ENCODE measurements at places on chromosomes 5 and 9.

GRCh38 chr5:93674866-93675459 lies 66.4 kb downstream of the POU5F2 start:
- DNase-seq: no peak

- DNase-seq: no peak
Observed at GRCh38 chr9:94639061-94639998, at the start of gene FBP1. TSS of gene FBP1 (minus strand) at chr9:94639518. CDS start at chr9:94639310, 208 bp downstream.

GRCh38 chr5:140041492-140042392 lies 1.4 kb downstream of the NRG2 start:
- DNase-seq: peak; percentile 66

DNA sequence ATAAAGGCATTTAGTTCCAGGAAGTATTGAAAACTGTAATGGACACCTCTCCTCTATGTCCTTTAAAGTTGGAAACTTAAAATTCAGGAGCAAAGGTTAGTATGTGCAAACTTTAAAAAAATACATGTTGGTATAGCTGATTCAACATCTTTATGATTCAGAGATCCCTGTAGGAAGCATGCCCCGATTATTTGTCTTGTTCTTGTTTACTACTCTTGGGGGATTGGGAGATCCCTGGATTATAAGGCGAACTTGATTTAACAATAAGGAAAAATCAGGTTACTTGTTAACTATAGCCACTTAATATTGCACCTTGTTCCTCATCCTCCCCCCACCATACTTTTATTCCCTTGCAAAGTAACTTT lies 1.7 kb downstream of the F2RL1 start:
- DNase-seq: no peak

- no peak for DNase-seq
Observed at GRCh38 chr5:122639864-122640263, 135.0 kb upstream of the SNX2 start.

DNA sequence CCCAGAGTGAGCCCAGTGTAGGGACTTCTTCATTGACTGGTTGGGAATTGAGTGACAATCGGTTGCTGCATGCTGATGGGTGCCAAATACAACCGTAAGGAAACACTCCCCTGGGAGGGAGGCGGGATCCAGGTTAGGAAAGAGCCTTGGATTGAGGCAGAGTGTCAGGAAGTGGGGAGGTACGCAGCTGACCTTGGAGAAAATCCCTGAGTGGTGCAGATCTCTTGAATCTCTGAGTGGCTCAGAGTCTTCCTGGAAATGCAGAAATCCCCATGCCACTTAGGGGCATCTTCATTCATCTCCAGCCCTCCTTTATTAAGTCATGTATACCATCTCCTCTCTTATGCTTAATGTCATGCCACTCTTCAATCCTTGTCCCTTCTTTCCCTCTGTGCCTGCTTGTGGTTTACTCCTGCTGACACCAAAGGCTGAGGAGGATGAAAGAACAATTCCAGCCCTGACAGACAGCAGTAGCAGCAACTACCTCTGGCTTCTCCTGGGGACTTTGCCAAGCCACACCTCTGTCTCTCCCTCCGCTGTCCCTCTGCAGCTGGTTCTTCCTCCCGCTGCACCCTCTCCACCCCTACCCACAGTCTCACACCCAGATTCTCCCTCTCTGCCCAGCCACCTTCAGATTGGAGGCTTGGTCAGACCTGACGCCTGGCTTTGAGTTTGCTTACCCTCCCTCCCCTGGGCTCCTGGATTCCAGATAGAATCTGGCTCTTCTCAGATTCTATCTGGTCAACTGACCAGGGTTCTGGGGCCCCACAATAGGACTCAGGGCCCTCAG lies 14.1 kb upstream of the LCP2 start:
- no peak for DNase-seq

- DNase-seq: no peak
Observed at GRCh38 chr9:89071591-89071990, 80.3 kb downstream of the S1PR3 start.

GRCh38 chr9:23752859-23753258 lies 73.2 kb downstream of the ELAVL2 start:
- DNase-seq: no peak

- DNase-seq: no peak
Observed at GRCh38 chr5:14172149-14172795, 29.1 kb downstream of the TRIO start.

DNA sequence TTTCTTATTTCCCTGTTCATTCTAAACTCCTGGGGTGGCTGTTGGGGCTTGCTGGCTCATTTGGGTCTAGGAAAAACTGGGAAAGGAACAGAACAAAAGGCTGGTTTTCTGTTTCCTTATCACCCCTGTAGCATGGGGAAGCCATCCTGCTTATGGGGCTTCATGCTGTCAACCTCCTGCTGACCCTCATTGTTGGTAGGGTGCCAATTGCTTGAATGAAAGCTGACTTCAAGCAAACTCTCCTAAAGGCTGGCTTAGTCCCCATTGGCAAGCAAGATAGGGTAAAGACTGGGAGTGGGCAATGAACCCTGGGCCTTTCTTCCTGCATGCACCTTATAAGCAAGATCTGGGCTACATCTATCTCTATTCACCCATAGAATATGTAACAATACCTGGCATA lies 511.6 kb downstream of the DMAC1 start:
- DNase-seq: no peak

DNA sequence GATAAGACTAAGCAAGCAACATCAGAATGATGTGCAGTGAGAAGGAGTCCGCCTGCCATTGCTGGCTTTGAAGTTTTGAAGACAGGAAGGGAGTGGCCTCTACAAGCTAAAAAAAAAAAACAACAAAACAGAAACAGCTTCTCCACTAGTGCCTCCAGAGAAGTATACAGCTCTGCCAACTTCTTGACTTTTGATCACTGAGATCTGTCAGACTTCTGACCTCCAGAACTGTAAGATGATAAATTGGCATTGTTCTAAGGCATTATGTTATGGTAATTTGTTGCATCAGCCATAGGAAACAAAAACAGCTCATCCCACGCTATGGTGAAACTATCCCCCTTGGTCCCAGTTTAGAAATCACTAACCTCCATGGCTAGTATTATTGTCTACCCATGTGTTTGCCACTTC lies 131.0 kb upstream of the VCAN start:
- DNase-seq: no peak

DNA sequence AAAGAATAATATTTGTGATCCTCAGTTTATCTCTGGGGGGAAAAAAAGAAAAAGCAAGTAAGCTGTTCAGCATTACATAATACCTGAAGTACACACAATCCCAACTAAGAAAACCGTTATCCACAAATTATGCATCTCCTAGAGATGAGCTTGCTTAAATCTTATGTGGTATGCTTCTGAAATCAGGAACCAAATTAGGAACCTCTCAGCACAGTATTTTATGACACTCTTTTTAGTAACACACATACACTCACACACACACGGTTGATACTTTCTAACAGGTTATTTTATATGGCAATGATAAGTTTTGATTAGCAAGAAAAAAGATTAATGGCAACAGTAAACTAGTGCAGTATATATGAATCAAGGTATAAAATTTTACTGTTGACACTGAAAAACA lies 1.2 kb upstream of the ZNF510 start:
- no peak for DNase-seq

DNA sequence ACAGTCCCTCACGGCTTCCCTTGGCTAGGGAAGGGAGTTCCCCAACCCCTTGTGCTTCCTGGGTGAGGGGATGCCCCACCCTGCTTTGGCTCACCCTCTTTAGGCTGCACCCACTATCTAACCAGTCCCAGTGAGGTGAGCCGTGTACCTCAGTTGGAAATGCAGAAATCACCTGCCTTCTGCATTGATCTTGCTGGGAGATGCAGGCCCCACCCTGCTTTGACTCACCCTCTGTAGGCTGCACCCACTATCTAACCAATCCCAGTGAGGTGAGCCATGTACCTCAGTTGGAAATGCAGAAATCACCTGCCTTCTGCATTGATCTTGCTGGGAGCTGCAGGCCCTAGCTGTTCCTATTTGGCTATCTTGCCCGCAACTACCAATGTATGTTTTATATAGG lies 44.7 kb downstream of the CCL28 start:
- DNase-seq: no peak

DNA sequence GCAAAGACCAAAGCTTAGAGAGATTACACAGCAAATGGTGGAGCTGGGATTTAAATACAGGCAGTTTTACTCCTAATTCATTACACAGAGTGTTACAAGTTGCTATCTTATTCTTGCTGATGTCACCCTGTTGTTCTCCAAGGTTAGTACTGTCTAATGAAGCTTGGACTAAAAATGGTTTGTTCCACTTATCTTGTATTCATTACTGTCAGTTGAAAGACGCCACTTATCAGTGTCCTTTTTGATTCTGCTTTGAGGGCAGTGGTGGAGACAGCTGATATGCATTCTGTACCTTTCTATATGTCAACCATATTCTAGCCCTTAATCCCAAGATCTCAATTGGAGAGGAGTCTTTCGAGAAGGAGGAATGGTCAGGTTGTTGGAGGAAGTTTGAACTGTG lies 14.0 kb upstream of the DENND4C start:
- no peak for DNase-seq

DNA sequence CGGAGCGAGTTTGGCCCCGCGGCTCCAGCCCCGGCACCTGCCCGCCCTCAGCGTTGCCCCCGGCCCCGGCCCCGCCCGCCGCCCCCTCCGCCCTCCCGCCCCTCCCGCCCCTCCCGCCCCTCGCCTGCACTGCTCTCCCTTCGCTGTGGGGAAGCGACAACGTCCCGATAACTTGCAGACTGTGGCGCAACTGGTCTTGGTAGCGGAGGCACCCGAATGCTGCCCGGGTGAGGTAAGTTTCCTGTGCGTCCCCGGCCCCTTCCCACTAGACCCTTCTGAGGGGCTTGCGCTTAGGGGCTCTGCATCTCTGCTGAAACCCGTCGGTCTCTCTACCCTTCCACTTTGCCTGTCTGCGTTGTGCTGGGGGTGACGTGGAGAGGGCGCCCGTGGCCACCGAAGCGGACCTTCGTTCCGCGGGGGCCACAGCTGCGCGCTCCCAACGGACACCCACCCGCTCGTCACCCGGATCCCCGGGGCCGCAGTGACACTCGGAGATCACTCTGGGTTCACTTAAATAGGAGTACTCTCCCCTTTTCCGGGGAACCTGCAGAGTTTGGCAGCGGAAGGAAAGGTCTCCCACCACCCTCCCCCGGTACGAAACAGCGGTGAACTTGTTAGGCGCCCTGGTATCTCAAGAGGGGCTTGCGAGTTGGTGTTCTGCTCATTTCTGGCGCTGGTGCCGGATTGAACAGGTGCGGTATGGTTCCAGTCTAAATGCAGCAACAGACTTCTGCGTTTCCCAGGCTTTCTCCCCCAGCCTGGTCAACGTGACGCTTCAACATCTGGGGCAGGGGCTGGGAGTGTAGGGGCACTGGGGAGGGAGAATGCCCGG lies 707 bp downstream of the PIP5K1B start:
- no peak for DNase-seq

DNA sequence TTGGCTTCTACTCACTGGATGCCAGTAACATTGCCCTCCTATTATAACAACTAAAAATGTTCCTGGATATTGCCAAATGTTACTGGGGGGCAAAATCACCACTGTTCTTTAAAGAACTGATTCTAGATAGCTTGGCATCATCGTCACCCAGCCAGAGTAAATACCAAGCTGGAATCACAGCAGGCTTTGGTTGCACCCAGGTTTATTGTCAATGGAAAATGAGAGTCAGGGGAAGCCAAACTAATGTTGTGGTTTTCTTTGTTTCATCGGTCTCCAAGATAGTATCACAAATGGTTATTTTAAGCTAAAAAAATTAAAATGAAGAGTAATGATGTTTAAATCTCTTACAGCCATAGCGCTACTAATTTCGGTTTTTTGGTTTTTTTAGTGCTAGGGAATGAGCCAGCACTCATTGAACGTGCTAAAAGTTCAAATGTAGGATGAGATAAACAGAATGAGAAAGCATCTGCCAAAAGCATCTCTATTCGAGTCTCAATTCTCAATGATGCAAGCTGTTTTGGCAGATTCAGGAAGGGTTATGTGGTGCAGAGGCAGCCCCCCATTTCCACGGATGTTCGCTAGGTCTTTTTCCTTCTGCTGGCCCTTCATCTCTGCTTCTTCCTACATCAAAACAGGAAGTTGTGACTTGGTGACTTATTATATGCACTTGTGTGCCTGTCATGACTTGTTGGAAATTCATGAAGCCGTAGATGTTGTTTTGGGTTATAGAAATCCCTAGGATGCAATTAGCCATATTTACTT lies 558.0 kb downstream of the EBF1 start:
- no peak for DNase-seq

GRCh38 chr9:129981180-129981907 lies 61.6 kb downstream of the FNBP1 start:
- no peak for DNase-seq

- no peak for DNase-seq
Observed at GRCh38 chr5:150851039-150851438, 4.7 kb downstream of the IRGM start.

DNA sequence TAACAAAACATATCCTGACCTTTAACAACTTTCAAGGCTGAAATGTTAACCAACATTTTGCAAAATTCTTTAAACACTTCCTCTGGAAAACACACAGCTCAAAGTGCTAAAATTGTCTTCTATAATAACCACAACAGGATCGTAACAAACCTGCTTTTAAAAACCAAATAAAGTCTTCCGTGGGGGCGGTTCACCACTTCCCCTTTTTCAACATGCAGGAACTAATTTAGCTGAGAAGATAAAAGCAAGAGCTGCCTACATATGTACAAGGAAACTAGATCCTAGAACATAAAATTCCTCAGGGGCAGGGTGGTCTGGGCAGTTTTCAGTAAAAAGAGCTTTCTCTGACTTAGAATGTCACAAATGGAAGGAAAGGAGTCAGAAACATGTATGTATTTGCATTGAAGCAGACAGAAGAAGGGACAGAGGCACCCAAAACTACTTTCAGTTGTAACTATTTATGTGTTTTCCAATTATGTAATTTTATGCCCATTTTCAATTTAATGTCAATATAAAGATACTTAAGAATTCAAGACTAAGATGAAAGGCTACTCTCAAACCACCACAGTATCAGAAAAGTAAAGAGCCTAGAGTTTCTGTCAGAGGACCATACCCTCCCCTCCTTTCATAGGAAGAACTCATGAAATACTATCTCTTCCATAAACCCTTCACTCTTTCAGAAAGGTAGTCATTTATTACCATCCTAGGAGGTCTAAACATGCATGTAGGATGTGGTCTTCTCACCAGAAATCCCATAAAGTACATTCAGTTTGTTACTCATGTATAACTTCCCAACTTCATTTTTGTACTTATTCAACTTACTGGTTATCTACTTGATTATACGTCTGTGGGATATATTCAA lies 185.9 kb upstream of the RASA1 start:
- DNase-seq: no peak

DNA sequence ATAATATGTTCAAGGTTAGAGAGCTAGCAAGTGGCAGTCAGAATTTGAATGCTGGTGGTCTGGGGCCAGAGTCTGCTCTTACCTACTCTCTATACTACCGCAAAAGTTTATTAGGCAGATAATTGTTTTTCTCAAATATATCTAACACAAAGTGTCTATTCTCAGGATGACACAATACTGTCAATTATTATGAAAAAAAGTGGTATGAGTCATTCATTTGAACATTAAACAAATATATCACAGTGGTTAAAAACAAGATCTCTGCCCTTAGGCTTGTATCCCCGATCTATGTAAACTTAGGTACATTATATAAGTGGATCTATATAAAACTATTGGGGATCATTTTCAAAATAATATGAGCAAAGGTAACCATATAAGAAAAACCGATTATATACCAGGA lies 354.9 kb downstream of the CETN3 start:
- no peak for DNase-seq

Data from AG08395 (cell line).